T-helper 17 cell (primary cell): ENCODE measurements at places on chromosomes 6 and 20. TPM values are rescaled to one million over a fixed set of nuclear protein-coding genes. Genes with fewer than 3 reads are reported as not detected.

Gene RBPJL
- total RNA-seq = not detected

Gene VWA7
- total RNA-seq = 2.8 TPM

Gene OSBPL2
- 67.9 TPM for total RNA-seq

Gene CD93
- total RNA-seq = 6.4 TPM

Gene NFATC2
- 51.0 TPM for total RNA-seq

Gene AKAP7
- 11.6 TPM for total RNA-seq

Gene HCRTR2
- total RNA-seq = not detected

Gene KCNK5
- 0.78 TPM for total RNA-seq

Gene TNFRSF6B
- total RNA-seq = not detected

Gene ADIG
- not detected for total RNA-seq

Gene FAM120B
- 28.1 TPM for total RNA-seq

Gene PKHD1
- total RNA-seq = not detected

Gene GPR63
- total RNA-seq = 0.96 TPM

Gene SLC22A23
- 9.0 TPM for total RNA-seq

Gene RPN2
- 107 TPM for total RNA-seq

Gene ZNF391
- total RNA-seq = 0.60 TPM

Gene ZBP1
- 41.0 TPM for total RNA-seq

Gene KHDC1
- total RNA-seq = 3.1 TPM
